Stimulated activated CD4-positive, alpha-beta T cell treated with anti-CD3 and anti-CD28 coated beads, Interleukin-12 subunit alpha, Interleukin-12 subunit beta, amount 100 ng/mL, for 48 hours (primary cell): ENCODE measurements at places on chromosomes 7 and 10.

- DNase-seq = no peak
Observed at GRCh38 chr10:36331121-36331520, 689.0 kb upstream of the FZD8 start.

- no peak for DNase-seq
Observed at GRCh38 chr7:32255036-32255435, 184.8 kb upstream of the PDE1C start.

GRCh38 chr7:27101171-27101956, 1.1 kb downstream of the HOXA2 start:
- DNase-seq = no peak

DNA sequence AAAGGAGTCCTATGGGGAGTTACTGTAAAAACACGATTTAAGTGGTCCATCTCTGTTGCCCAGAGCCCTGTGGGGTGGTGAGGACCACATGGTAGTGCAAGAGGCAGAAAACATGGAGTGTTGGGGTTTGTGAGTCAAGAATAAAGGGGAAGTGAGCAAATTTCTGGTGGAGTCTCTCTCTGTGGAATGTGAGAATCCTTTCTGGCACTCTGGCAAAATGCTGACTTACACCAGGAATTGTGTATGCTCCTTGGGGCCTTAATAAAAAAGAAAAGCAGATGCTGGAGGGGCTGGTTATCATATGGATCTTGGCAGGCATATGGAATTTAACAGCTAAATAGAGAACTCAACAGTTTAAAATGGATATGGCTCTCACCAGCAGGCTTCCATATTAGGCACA, 486.0 kb downstream of the TNS3 start:
- DNase-seq = no peak

- DNase-seq = no peak
Observed at GRCh38 chr7:123209786-123210185, 10.0 kb upstream of the SLC13A1 start.

DNA sequence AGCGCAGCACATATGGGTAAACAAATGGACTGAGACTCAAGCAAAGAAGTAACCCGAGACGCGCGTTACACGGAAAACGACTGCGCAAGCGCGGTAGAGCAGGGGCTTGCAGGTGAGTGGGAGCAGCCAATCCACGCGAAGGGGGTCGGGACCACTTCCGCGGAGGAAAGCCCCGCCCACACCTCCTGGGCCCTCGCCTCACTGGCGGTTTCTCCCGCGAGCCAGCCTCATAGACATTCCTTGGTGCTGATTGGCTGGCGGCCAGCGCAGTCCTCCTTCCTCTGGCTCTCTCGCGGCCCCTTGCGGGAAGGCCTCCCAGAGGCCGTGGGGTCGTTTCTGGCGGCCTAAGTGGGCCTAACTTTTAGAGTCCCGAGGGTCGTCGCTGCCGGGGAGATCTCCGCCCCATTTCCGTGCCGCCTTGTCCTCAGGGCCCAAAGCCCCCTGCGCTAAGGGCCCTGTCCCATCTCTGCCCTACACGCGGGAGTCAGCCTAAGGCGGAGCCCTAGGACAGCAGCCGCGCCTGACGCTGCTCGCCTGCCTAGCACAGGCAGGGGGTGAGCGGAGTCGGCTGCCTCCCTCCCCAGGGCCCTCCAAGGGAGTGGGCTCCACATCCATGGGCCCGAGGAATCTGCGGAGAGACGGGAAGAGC, 9.1 kb upstream of the FXYD4 start:
- peak; percentile 91 for DNase-seq

GRCh38 chr7:33395340-33395739, 266.0 kb downstream of the BBS9 start:
- no peak for DNase-seq

DNA sequence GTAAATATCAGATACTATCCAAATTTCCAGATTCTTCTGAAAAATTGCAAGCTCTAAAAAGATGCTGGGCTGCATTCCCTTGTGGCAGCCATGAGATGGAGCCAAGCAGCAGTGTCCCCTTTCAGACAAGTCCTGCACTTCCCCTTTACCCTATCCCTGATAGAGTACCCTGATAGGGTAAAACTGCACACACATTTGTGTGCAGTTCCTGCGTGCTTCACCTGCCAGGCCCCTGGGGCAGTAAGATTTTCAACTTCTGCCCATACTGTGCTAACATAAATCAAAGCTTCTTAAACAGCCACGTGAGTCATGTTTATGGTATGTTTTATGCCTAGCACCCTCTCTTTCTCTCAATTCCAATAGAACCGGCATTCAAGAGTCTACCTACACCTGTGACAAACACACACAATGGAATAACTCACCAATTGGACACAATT, 52.2 kb downstream of the IFIT5 start:
- no peak for DNase-seq
